Putamen (tissue), 1 donor: ENCODE measurements at places on chromosomes 16 and 17.

- no peak for DNase-seq
Observed at GRCh38 chr17:56150649-56151048, 2.6 kb upstream of the ANKFN1 start.

GRCh38 chr16:27245276-27246172 is 23.0 kb downstream of the NSMCE1 start:
- no peak for DNase-seq

- DNase-seq, result no peak
Observed at GRCh38 chr16:30615358-30616091, 5.3 kb upstream of the ZNF689 start.

DNA sequence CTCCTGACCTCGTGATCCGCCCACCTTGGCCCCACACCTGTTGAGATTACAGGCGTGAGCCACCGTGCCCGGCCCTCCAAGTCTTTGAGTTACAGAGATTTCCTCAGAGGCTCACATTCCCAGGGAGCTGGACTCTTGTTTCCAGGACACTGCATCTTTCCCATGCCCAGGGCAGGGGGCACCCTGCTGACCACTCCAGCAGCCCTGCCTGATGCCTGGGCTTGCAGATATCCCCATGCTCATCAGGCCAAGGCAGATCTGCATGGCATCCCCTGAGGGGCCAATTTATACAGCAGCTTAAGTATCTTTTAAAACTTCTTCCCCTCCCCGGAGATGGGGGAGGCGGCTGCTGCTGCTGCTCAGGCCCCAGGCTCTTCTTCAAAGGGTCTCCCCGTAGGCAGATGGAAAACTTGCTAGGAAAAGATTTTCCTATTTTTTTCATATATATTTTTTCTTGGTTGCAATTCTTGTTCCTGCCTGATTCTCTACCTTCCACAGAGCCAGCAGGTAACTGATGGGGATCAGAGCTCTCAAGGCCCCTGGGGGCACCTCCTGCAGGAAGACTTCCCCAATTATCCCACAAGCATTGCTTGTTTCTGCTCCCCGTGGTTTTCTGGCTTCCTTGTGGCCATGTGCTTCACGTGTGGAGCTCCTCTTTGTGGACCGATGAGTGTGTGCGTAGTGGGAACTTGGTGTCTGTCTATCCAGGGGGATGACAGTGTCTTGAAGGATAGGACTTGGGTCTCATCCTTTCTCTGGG is 102.2 kb upstream of the SDK2 start:
- no peak for DNase-seq

DNA sequence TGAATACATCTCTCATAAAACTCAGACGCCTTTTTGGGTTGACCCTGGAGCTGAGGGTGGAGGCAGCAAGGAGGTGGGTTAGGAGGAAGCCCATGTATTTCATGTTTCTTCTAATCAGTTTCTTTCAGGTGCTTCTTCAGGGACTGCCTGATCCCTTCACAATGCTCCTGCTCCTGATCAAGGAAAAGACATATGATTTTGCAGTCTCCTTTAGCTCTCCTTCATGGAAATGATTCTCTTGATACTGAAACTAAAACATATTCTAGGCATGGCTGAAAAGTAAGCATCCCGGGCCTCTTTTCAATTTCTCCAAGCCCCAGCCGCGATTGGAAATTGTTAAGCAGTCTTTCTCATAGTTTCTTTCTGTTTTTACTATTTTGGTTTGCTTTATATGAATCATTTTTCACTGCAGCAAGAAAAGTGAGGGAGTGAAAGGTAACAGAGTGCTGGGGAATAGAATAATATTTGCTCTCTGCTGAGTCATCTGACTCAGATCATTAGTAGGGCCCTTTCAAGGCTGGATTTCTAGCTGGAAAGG is 730.7 kb downstream of the CDH11 start:
- peak; percentile 45 for DNase-seq

- DNase-seq, result no peak
Observed at GRCh38 chr17:62852195-62852594, 44.1 kb upstream of the MARCHF10 start.

DNA sequence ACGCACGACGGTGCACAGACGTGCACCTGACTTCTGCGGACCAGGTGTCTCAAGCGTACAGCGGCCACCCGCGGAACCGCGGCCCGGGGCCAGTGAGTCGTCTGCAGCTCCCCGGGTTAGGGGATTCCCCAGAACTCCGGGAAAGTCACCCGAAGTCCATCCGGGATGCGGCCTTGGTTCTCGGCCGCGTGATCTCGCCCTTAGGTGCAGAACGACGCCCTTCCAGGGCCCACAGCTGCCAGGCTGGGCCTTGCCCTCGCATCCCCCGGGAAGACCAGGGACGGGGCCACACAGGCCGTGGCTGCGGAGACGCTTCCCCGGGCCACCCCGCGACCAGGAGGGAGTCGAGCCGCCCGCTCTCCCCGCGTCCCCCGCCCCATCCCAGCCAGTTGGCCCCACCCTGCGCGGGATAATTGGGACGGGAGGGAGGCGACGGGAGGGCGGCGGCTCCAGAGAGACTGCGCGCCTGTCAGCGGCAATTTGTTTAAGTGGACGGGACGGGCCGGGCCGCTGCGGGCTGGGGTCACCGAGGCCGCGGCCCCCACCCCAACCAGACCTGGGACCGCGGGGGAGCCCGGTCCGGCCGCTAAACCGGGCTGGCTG is 3.6 kb upstream of the TBX2 start:
- DNase-seq, result no peak

DNA sequence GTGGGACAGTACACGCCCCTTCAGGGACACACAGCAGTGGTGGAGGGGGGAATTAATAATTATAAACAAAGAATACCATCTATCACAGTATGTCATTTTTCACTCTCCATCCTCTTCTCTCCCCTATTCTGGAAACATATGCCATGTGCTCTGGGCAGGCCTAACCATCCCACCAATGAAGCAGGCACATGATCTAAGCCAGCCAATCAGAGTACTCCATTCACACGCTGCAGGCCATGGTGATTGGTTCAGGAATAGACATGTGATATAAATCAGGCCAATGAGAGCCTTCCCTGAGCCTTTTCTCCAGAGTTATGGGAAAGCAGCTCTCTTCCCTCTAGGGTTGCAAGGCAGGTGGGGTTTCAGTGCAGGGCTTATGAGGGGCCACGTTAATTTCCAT is 36.5 kb downstream of the GSG1L start:
- DNase-seq, result no peak

DNA sequence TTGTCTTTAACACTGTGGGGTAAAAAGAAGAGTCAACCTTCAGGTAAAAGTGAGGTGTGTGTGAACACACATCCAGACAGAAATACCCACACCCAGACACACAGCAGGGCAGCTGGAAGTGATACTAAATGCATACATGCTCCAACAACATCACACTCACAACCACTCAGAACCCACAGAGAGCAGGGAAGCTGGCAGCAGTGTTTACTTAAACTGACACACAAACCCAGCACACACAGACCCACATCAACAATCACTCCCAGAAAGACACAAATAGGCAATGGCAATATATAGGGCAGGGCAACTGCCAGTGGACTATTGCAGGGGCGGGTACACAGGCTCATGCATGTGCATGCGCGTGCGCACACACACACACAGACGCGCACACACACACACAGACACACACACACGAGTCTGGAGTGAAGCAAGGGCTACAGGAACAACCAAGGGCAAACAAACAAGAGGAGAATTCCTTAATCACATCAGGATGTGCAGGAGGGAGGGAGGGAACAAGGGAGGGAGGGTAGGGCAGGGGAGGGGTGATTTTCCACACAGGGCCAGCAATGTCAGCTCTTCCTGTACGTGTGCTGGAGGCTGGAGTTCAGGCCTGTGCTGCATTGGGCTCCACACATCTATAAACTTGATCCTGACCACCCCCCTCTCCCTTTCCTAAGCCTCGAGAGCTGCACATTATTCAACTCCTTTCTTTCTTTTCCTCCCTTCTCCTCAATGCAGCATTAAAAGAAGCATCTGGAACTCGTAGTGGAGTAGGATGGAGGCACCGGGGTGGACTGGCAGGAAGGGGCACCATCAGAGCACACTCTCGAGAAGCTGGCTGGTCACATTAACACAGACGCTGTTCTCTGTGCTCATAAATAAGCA is 30.1 kb downstream of the HIC1 start:
- no peak for DNase-seq

GRCh38 chr17:44909681-44910144 is 5.6 kb downstream of the GFAP start:
- DNase-seq, result no peak

GRCh38 chr16:67394155-67395104 is 1.1 kb upstream of the TPPP3 start:
- no peak for DNase-seq

- no peak for DNase-seq
Observed at GRCh38 chr17:5364696-5365095, 54.8 kb downstream of the NUP88 start.

DNA sequence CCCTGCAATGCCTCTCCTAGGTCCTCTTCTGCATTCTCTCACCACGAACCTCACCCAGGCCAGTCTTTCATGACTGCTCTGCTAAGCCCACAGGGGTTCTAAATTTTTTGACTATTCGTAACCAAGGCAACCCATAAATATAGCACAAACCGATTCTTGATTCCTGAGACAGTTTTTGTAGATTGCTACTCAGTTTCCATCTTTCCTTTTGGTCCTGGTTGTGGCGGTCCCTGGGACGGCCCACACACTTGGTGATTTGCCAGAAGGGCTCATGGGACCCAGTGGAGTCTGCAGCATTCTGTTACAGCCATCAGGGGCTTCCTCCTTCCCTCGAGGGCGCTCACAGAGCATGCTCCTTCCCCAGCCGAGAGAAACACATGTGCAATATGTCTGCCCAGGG is 23.4 kb upstream of the MGAT5B start:
- DNase-seq, result no peak

DNA sequence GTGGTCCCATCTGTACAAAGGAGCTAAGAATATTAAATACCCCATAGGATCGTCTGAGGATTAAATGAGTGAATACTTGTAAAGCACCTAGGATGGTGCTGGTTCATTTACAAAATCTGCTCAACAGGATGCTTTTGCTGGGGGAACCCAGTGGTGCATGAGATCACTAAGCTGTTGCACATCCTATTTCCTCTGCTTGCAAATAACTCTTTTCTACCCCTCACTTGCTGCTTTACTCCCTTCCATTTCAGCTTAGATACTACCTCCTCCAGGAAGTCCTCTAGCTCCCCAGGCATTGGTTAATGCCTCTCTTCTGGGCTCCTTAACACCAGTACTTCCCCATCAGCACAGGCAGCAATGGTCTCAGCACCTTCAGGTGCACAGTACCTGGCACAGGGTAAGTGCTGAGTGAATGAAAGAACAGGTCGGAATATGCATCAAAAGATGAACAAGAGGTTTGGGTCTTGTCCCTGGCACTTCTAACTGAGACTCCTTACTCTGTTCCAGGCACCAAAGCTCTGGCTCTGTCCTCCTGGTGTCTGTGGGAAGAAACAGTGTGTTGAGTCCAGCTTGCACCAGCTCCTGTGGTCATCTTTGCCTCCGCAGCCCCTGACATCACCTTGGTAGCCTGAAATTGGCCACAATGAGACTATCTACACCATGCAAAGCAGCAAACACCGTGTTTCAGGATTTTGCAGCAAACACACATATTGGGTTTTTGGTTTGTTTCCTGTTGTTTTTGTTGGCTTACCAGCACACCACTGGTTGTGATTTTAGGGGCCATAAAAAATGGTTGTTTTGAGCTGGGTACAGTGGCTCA is 24.1 kb upstream of the IL21R start:
- DNase-seq, result no peak

DNA sequence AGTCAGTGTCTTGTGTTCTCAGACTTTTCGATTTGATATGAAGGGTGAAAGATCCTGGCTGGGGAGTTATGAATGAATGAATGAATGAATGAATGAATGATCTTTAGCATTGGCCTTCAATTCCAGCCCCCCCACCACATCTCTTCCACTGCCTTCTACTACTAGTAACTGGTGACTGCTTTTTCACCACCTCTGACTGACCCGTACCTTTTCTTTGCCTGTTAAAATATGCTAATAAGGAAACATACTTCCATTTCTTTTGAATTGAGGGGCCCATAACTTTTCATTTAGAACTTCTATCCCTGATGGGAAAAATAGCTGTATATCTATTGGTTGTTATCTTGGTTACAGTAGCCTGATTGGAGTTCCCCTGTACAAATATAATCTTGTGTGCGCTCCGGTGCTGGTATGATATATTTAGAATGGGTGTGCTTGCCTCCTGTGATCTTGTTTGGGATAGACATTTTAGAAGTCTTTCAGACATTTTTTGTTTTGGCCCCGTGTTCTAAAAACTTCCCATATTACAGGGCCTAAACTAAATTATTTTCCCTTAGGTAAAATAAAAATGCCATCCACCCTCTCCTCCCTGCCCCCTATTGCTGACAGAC is 3.4 kb downstream of the LYRM1 start:
- DNase-seq, result no peak

DNA sequence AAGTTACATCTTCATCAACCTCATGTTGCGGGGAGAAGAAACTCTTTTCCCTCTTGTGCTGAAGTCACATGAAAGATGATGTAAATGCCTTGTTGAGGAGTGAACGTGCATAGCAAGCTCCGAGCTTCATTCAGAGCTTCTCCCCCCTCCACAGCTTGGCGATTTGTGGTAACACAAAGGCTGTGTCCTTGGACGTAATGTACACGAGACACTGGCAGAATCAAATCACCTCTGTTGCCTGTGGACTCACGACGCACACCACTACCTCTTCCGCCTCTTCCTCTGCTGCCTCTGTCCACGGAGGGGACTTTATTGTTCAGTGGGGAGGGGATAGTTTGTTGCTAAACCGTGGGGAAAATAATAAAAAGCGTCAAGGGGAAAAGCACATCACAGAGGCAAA is 54.9 kb upstream of the CHMP6 start:
- no peak for DNase-seq

DNA sequence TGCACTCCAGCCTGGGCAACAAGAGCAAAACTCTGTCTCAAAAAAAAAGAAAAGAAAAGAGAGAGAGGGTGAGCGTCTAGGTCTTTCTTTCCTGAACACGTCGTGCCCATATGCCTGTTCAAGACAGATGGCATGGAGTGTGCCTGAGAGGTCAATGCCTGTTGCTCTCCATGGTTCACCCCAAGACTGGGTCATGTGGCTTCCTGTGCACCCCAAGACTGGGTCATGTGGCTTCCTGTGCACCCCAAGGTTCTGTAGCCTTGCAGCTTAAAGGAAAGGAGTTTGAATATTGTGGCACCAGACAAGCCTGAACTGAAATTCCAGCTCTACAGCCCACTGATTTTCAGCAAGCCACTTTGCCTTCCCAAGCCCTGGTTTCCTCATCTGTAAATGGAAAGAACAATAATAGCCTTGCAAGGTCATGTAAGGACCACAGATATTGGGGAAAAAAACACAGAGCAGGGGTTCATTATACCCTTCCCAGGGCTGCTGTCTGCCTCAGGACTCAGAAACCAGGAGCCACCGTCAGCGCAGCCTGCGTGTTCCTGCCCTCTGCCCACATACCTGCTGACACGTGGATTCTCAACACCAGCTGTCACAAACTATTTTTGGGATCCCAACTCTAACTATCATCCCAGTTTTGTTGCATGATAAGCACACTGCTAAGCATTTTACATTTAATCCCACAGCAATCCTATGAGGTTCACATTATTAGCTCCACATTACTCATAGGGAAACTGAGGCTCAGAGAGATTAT is 18.0 kb upstream of the NAGS start:
- peak; percentile 38 for DNase-seq
